ENCODE measurements at places on chromosomes 13 and 19.

DNA sequence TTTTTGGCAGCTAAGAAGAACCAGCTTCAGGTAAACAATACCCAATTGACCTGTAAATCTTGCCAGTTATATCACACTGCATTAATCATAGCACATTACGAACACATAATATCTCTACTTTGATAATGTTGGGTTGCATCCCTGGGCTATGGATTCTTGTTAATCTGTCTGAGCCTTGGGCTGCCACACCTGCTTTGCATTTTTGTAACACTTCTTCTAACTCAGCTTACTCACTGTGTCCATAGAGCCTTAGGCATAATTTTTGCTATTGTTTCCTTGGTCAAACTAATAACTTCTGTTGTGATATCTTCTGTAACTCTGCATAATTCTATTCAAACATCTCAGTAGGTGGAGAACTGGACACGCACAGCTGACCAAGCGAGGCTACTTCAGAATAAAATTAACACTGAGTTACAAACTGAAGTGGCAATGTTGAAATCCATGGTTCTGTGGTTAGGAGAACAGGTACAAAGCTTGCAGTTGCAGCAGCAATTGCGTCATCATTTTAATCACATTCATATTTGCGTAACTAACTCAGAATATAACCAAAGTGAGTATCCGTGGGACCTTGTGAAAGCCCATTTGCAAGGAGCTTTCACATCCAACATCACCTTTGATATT lies 6.4 kb downstream of the ZNF350 start:
- no peak for DNase-seq

DNA sequence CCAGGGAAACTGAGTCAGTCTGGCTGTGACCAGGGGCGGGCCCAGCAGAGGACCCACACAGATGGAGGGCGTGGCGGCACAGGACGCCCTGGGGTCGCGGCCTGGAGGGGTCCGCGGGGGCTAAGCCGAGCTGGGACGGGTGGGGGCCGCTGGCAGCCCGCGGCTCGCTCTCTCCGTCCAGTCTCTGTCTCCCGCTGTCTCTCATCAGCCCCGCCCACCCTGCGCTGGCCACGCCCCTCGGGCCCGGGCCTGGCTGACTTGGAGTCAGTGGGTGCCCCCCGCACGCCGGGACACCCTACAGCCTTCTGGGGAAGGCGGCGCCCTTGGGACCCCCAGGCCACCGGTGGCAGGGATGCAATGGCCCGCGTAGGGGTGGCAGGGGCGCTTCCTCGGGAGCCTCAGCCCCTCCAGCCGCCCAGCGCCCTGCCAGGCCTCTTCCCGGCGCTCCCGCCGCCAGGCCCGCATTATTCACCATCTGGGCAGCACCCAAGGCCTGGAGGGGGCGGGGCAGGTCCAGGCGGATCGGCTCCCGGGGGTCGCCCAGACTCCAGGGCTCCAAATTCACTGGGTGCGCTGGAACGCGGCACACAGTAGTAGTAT lies at the start of gene TBXA2R:
TBXA2R (minus strand) TSS at position 186 of the 600 bp plus-strand sequence. CDS start 6,241 bp downstream, outside the sequence.
- DNase-seq, result peak; percentile 65

- peak; percentile 50 for DNase-seq
Observed at GRCh38 chr19:42606660-42607351, 12.1 kb upstream of the CEACAM8 start.

GRCh38 chr13:109336730-109337129 lies 449.7 kb downstream of the IRS2 start:
- DNase-seq, result no peak

DNA sequence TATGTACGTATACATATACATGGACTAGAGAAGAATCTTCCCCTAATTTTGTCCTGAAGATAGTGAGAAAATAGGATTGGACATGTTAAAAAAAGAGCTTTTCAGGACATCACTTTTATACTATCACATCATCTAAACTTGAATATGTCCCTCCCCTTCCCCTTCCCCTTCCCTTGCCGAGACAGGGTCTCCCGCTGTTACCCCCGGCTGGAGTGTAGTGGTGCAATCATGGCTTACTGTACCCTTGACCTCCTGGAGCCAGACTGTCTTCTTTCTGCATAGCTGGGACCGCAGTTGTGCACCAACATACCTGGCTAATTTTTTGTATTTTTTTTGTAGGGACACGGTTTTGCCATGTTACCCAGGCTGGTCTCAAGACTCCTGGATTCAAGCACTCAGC lies 6.6 kb downstream of the HNRNPM start:
- no peak for DNase-seq

DNA sequence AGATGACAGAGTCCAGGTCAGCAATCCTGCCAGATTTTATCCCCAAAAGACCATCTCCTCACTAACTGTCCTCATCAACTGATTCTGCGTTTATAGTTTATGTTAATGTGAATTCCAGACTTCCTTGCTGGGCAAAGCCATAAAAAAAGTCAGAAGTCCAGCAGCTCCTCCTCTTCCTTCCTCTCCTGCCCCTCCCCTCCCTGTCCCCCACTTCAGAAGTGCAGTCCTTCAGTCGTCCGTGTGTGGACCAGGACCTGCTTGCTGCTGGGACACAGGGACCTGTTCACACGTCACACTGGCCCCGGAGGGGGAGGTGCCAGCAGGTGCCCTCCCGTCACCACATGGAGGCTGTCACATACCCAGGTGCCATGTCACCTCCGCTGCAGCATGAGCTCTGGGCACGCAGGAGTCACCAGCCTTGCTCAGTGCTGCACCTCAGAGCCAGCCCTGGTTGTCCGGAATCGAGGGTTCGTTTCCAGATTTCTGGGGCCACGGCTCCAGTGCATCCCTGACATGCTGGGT lies 4.0 kb upstream of the MCF2L start:
- DNase-seq, result no peak

All from lung (tissue), 17 donors.